ENCODE measurements at places on chromosomes 16 and 17.

DNA sequence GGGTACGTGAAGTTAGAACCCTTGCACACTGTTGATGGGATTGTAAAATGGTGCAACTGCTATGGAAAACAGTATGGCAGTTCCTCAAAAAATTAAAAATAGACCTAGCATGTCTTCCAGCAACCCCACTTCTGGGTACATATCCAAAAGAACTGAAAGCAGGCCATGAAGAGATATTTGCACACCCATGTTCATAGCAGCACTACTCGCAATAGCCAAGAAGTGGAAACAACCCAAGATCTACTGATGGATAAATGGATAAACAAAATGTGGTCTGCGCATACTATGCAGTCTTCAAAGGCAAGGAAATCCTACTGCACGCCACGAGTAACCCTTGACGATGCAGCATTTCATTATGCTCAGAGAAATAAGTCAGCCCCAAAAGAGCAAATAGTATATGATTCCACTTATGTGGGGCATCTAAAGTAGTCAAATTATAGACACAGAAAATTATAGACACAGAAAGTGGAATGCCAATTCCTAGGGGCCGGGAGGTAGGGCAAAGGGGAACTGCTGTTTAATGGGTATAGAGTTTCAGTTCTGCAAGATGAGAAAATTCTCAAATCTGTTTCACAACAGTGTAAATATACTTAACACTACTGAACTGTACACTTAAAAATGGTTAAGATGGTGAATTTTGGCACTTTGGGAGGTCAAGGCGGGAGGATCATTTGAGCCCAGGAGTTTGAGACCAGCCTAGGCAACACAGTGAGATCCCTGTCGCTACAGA, 17.2 kb downstream of the CORO7 start:
- no peak for DNase-seq

DNA sequence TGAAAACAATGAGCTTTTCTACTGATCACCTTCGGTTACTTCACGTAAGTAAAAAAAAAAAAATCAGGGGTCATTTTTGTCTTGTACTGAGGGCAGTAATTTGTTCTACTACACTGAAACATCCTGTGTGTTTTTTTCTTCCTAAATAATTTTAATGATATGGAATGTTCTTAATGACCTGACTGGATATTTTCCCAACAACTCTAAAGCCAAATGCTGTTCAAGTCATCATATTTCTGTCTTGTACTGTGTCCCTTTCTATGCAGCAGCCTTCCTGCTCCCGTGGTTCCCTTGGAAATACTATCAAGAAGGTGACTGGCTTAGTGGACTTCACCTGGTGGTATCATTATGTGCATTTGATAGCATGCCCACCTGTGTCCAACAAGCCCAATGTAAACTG, 10.8 kb upstream of the CDR2 start:
- DNase-seq: no peak

DNA sequence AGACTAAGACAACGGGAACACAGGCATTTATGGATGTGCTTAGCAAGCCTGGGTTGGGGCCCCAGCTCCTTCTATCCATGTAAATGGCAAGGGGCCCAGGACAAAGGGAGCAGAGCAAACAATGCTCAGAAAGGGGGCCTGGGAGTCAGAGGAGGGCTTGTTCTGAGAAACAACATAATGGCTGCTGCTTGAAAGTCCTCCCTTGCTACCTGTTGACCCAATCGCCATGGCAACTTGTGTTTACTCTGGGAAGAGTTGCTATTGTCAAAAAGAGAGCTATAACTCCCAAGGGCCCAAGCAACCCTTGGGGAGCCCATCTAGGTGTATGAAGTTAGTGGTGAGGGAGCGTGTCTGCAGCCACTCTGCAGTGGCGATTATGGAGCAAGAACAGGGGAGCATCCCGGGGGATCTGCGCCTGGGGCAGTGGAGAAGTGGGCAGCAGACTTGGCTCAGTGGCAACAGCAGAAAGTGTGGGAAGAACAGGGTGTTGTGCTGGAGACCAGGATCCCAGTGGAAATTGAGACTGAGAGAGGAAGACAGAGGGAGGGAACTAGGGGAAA, 118.7 kb upstream of the NLRP1 start:
- DNase-seq: no peak

DNA sequence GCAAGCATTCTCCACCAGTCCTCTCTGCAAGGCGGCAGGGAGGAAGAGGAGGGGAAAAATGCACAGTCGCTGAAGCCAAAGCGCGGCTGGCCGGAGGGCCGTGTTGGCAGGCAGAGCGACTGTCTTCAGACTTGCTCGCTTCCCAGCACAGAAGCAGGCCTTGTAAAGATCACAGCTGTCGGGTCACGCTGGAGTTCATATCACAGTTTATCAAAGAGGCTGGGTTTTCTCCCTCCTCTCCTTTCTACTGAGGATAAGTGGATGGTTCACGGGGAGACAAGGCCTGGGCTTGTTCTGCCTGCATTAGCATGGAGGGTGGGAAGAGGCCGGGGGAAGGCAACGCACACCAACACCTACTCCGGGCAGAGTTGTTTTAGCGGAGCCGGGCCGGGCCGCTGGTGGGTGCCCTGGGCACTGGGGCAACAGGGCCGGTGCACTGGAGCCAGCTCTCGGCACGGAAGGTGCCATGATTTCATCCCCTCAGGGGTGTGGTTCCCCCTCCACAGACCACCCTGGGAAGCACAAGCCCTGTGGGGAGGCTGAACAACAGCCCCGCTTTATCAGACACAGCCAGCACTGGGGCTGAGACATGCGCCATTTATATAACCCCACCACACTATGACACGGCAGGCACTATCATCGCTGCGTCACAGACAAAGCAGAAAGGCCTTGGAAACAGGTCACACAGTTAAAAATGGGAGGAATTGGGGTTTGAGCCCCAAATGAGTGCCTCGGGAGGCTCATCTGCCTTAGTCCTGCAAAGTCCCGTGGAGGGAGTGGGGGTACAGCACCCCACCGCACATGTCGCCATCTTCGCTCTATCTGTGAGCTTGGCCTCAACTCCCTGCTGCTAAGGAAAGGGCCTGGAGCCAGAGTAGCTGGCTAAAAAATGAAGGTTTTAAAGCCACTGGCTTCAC, 40.3 kb upstream of the MTSS2 start:
- DNase-seq: no peak

- no peak for DNase-seq
Observed at GRCh38 chr17:46135126-46135812, 58.0 kb downstream of the KANSL1 start.
